ENCODE measurements at places on chromosomes 16 and 17.

DNA sequence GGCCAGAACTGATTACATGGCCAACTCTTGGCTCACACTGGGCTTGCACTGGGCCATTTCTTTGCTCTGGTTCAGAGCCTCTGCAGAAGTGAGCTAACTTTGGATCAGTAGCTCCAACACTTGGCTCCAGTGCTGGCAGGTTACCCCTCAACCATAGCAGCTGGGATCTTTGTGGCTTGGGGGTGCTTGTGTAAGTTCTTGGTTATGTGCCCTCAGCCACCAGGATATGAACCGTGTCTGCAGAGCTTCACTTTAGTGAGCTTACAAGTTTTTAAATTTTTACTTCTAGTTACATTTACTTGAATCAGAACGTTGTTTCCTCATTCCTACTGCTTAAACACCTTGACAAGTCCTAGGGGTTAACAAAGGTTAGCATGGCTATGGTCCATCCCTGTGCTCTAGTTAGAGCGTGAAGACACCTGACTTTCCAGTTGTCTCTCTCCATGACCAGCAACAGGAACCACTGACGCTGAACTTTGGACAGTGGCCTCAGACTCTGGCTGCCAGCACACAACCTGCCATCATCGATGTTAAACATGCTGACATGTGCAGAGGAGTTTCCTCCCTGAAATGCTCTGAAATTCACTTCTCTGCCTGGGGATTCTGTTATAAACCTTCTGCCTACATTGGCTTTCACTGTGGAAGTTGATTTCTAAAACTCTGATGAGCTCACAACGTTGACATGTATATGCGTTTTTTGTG, 4.1 kb downstream of the PDF start:
- no peak for DNase-seq

GRCh38 chr17:62098623-62099231, 33.6 kb upstream of the MED13 start:
- no peak for DNase-seq

- DNase-seq = no peak
Measured at GRCh38 chr16:82363026-82363816, 193.2 kb upstream of the MPHOSPH6 start.

GRCh38 chr16:65315081-65315780, 193.4 kb upstream of the CDH11 start:
- no peak for DNase-seq

DNA sequence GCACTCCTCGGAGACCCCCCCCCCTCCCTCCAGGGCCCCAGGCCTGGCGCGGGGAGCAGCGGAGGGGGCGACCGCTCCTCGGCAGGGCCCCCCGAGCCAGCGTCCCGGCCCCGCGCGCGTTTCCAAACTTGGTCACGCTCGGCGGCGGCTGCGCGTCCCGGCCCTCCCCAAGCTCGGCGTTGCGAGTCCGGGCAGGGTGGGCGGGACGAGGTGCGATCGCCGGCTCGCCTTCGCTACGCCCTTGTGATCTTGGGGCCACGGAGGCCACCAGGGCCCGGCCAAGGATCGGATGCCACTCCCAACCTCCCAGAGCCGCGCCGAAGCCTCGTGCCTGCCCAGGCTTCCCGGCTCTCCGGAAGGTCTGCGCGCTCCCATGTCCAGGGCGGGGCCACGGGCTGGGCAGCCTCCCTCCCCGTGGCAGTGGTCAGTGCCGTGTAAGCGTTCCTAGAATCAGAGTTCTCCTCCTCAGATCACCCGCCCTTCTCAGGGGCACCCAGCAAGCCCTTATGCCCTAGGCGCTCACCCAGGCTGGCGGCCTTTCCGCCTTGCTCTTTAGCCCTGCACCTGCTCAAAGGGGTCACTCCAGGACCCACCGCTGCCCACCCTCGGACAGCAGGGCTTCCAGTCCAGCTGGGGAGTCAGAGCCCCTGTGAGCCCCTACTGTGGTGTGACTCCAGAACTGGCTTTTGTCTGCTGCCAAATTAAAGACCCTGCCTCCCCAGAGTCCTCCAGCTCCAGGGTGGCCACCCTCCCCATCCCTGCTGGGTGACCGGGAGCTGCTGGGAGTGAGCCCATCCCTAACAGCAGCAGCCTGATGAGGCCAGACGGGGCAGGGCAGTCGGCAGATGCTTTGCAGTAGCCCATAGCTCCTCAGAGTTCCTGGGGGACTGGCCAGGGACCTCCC, 12.2 kb upstream of the MRPS23 start:
- DNase-seq = no peak

GRCh38 chr16:75086688-75087374, 29.7 kb downstream of the LDHD start:
- DNase-seq = no peak

DNA sequence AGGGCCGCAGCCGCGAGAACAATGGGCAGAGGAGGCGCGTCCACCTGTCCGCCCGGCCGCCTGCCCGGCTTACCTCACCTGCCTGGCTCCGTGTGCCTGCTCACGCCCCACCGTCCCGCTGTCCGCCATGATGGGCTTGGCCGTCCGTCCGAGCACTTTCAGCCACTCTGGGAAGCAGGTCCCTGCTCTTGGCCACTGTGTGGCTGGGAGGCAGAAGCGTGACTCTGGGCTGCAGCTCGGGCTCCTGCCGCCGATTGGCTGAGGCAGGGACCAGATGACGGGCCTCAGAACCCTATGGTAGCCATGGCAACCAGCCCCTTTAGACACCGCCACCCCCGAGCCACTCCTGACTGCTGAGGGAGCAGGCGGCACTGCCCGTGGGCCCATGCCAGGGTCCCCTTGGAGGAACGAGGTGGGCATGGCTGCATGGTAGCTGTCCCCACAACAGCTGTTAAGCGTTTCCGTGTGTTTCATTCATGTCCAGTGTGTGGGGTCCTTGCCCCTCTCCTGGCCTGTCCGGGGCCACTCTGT, 8.9 kb upstream of the AXIN1 start:
- DNase-seq = no peak

DNA sequence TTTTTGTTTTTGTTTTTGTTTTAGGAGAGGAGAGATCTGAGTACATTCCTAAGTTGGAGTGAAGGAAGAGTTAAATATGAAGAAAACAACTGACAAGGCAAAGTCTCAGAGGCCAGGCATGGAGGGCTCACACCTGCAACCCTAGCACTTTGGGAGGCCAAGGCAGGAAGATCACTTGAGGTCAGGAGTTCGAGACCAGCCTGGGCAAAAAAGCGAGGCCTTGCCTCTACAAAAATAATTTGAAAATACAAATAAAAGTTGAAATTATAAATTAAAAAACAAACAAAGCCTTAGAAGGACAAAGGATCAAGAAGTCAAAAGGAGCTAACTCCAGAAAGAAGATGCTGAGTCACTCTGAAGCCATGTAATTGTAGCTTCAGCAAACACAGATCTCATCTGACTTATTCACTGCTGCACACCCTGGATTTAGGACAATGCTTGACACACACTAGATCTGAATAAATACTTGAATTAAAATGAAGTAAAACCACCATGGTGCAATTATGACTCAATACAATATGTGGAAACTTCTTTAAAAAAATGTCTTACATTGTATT, 9.1 kb downstream of the CEP20 start:
- DNase-seq = no peak

GRCh38 chr16:4266372-4266771, 6.5 kb downstream of the TFAP4 start:
- no peak for DNase-seq

DNA sequence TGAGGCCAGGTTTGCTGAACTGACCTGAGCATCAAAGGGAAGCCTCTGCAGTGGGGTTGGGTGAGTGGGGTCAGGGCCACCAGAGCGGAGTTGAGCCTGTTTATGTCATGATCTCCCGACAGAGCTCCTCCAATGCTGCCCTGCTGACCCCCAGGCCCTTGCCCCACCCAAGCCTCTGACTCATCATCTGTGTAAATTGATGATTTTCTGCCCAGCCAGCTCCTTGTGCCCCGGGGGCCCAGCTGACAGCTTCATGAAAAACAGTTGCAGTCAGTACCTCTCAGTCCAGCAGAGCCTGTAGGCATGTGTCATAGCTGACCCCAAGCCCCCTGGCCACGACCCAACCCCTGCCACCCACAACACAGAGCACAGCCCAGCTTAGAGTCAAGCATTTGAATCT, 134.9 kb downstream of the CCT6B start:
- no peak for DNase-seq

DNA sequence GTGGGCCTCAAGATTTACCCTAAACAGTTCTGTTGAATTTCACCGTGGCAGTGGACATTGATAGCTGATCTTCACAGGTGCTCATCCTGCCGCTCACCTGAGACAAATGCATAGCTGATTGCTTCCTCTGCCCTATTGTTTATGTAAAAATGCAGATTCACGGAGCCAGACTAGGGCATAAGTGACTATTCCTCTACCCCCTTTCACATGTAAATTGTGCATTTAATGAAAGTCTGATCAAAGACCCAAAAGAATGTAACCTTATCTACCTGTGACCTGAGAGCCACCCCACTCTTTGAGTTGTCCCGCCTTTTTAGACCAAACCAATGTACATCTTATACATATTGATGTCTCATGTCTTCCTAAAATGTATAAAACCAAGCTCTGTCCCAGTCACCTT, 312.4 kb upstream of the CDH5 start:
- DNase-seq = no peak

DNA sequence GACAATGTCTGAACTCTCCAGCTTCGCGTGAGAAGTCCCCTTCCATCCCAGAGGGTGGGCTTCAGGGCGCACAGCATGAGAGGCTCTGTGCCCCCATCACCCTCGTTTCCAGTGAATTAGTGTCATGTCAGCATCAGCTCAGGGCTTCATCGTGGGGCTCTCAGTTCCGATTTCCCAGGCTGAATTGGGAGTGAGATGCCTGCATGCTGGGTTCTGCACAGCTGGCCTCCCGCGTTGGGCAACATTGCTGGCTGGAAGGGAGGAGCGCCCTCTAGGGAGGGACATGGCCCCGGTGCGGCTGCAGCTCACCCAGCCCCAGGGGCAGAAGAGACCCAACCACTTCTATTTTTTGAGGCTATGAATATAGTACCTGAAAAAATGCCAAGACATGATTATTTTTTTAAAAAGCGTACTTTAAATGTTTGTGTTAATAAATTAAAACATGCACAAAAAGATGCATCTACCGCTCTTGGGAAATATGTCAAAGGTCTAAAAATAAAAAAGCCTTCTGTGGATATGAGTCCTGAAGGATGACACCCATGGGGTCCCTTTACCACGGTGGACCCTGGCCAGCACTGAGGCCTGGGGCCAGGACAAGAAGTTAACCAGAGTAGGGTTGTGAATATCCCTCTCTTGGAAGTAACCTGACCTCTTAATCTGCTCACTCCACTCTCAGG, 10.5 kb upstream of the ITGAD start:
- peak; percentile 26 for DNase-seq

DNA sequence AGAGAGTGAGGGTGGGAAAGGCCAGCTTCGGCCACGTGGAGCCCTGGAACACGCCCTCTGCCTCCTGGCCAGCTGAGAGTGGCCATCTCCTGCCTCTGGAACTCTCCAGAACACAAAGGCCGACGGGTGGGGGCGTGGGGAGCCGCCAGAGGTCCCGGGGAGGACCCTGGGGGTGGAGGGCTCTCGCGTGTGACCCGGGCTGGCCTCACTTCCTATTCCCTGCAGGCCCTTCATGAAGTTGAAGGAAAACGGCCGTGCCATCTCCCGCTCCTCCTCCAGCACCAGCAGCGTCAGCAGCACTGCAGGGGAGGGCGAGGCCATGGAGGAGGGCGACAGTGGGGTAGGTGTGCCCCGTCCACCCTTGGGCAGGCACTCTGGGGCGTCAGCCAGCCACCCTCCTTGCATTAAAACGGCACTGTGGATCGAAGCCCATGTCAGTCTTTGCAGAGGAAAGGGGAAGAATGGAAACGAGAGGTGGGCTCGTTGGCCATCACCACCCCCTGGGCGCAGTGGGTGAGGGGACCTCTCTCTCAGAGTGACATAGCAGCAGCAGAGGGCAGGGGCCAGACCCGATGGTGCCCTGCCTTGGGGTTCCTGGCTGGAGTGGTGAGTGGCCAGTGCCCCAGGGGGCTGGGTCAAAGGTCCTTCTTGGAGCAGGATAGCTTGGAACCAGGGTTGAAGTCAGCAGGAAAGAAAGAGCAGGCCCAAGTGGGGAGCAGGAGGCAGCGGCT, 37.1 kb downstream of the OR1D5 start:
- no peak for DNase-seq

GRCh38 chr16:9840761-9841665, 341.2 kb downstream of the GRIN2A start:
- no peak for DNase-seq

- no peak for DNase-seq
Measured at GRCh38 chr17:49343273-49343672, 18.8 kb downstream of the ZNF652 start.

DNA sequence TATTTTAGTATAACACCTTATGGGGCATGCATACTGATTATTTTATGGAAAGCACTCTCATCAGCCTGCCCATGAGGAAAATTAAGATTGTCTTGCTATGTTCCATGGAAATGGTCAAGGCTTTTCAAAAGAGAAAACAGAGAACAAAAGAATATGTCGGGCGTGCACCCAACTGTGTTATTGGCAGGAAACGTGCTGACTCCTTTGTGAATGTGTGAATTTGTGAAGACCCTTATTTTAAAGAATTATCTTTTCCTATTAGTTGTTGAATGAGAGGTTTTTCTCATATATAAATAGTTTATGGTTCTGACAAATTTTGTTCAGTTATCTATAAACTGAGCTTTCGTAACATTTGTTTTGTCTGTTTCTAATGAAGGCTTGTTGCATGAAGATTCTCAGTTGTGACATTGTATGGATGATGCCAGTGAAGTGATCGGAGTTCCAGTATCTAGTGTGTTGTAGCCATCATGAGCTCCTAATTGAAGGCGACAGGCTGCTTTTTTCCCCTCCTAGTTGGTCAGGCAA, 180.0 kb downstream of the BCAS3 start:
- DNase-seq = no peak

DNA sequence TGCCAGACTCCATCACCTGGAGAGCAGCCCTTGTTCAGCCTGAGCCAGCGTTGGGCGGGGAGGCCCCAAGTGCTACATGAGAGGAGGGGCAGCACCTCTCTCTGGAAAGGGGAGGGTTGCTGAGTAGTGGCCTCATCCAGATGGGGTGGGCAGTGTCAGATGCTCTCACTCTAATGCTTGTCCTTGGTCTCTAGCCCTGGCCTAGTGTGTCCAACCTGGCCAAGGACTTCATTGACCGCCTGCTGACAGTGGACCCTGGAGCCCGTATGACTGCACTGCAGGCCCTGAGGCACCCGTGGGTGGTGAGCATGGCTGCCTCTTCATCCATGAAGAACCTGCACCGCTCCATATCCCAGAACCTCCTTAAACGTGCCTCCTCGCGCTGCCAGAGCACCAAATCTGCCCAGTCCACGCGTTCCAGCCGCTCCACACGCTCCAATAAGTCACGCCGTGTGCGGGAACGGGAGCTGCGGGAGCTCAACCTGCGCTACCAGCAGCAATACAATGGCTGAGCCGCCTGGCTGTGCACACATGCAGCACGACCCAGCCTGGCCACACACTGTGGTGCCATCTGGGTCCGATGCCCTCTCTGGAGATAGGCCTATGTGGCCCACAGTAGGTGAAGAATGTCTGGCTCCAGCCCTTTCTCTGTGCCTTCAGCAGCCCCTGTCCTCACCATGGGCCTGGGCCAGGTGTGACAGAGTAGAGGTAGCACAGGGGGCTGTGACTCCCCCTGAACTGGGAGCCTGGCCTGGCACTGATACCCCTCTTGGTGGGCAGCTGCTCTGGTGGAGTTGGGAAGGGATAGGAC, 4.3 kb downstream of the CTRL start:
- no peak for DNase-seq

All from COR-L47 (cell line).